Stimulated activated CD8-positive, alpha-beta memory T cell treated with anti-CD3 and anti-CD28 coated beads, Interleukin-15, amount 100 ng/mL, for 1 hour (primary cell): ENCODE measurements at places on chromosomes 6 and 20.

- no peak for DNase-seq
Measured at GRCh38 chr6:150030611-150031010, 5.3 kb upstream of the RAET1L start.

DNA sequence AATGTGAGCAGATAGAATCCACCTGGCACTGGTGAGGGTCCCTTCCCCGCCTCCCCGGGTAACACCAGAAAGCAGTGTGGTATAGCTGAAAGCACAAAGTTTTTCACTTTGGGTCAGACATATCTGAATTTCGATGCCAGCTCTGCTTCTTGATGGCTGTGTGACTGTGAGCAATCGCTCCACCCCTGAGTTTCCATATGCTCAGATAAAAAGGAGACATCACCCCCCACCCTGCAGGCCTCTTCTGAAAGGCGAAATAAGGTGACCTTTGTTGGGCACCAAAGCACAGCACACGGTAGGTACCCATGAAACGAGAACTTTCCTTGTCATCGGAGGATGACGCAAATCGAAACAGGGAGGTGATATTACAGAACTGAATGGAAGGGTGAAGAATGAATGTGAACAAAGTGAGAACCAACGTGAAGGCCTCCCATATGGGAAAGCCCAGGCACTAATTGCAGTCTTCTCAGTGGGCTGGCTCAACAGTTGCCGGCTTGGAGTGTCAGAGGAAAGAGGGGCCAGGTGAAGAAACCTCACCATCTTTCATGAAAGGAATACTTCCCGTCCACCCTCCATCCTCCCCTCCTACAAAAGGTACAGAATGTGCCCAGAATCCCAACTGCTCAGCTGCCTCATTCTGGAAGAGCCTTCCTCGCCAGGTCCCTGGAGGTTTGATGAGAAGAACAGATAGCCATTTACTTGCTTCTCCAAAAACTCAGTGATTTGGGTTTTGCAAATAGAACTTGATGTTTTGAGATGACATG, 61.8 kb downstream of the NFATC2 start:
- no peak for DNase-seq

DNA sequence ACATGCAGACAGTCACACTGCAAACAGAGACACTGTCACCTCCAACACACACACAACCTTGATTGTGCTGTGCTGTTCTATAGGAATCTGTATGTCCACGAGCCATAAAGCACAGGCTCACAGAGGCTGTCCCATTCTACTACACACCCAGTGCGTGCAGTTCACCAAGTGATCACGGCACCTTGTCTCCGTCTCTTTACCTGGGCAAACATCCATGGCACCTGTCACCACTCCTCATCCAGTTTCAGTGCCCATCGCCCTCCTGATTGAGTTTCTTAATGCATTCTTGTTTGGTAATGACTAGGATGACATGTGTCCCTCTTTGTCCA, 65.8 kb upstream of the STMND1 start:
- no peak for DNase-seq

DNA sequence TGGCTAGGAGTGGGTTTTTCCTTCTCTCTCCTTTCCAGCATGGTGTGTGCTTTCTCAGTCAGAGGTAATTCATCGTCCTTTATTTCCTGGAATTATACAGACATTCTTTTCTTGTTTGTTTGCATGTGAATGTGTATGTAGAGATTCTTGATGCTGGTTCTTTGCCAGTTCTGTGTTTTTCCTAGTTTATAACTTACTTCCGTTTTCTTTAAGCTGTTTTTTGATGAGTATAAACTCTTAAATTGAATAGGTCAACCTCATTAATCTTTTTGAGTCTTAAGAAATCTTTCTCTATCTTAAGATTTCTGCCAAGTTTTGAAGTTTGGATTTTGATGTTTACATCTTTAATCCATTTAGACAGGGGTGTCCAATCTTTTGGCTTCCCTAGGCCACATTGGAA, 38.7 kb downstream of the IGF2R start:
- no peak for DNase-seq

DNA sequence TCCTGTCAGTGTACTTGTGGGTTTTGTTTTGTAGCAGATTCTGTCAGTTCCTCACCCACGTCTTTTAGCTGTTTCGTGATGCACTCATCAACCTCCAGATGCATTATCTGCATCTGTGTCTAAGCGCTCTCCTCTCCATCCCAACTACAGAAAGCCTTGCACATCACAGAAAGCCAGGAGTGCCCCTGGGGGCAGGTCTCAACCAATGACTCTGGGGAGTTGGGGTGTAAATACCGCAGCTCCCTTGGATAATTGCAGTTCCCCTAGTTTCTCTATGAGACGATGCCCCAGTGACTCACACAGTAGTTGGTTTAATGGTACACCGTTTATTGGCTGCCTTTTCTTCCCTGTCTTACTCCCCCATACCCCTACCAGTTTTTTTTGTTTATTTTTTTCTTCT, 158.1 kb downstream of the SOX4 start:
- no peak for DNase-seq

- no peak for DNase-seq
Measured at GRCh38 chr6:79260772-79261171, 26.3 kb upstream of the HMGN3 start.

DNA sequence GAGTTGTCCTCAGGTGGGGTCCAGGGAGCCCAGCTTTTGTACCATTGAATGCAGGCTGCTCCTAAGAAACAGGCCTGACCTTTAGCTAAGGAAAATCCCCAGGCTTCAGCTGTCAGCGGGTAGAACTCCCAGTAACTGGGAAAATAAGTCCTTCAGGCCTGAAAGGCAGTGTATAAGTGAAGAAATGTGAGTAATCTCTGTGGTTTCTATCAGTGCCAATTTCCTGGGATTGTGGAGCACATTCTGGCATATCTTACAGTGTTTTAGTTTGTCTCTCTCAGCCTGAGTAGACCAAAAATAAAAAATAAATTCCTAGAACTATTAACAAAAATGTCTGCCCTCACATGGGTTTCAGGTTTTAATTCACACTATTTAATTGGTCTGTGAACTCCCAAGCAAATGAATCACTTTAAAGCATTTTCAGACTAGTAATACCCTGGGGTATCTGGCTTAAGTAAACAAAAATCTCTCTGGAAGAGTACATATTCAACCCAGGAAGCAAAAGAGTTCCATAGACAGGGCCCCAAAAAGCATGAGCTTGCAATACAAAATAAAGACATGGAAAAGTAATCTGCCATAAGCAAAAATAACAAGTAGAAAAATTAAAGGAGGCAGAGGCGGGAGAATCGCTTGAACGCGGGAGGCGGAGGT, 566.2 kb upstream of the NOX3 start:
- no peak for DNase-seq

GRCh38 chr20:29878777-29879442, 1378.6 kb upstream of the DEFB115 start:
- no peak for DNase-seq

DNA sequence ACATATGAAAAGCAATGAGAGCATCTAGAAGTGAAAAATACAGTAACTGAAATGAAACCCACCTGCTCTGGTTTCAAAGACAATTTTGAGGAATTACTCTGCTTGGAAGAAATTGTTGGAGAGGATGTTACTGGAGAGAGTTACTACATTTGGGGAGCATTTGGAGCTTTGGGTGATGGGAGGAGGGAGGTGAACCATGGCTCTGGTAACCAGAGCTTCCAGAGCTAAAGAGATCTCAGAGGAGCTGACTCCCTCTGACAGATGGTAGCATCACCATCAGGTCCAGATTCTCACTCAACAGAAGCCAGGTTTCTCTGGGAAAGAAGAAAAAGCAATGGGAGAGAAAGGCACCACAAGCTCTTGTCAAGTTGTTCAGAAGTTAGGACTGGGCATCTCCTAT, 42.2 kb upstream of the SMAP1 start:
- DNase-seq, result no peak

DNA sequence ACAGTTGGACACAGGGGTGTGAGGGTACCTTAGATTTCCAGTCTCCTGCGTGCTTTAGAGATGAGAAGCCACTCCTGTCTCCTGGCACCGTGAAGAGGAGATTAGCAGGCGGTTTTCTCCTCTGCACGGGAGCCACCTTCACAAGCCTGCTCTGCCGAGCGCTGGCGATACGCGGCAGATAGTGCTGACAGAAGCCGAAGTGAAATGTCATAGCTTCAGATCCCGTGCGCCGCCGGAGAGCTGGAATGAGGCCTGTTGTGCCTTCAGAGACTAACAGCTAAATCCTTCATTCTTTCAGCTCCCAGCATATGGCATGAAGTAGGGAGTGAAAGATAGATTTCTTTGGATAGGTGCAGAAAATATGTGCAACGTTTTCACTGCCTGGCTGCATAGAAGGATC, 371.0 kb downstream of the TAF4 start:
- no peak for DNase-seq

DNA sequence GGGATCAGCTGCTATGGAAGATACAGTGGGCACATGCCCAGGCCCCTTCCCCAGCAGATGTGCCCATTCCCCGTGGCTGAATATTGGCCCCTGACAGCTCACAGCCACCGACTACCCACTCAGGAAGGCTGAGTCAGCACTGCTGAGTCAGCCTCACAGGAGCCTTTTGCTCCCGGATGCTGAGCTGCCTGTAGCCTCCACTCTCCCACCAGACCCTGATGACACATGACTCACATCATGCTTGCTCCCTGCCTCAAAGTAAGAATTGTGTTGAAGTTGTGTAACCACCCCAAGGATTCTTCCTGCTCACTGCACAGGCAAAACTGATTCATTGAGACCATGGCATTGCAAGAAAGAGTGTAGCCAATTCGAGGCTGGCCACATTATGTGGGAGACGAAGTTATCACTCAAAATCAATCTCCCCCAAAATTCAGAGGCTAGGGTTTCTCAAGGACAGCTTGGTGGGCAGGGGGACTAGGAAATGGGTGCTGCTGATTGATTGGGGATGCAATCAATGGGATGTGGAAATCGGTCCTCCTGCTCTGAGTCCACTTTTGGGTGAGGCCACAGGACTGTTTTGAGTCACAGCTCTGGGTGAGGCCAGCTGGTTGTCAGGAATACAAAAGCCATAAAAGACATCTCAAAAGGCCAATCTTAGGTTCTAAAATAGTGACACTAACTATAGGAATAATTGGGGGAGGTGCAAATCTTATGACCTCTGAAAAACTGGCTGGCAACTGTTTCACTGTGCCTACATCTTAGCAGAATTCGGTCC, 556.6 kb upstream of the CDH4 start:
- no peak for DNase-seq

DNA sequence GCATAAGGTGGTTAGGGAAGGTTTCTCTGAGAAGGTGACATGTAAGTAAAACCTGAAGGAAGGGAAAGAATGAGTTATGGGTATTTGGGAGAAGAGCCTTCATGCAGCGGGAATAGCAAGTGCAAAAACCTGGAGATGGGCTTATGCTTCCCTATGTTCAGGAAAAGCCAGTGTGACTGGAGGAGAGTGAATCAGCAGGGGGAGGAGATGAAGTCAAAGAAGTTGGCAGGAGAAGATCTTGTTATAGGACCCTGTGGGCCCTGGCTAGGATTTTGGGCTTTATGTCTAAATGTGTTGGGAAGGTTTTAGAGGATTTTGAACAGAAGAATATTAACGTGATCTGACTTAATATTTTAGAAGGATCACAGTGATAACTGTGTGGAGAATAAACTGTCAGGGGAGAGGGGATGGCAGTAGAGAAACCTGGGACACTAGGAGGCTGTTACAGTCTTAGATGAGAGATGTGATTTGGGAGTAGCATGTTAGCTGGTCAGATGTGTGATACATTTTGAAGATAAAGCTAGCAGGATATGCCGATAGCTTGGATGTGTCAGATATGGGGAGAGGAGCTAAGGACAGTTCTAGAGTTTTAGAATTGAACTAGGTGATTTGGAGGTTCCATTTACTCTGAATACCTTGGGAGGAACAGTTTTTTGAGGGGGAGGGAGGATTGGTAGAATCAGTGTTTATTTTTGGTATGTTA, 41.0 kb downstream of the PHF3 start:
- no peak for DNase-seq

GRCh38 chr6:157089258-157089657, 234.1 kb downstream of the TMEM242 start:
- DNase-seq, result no peak

GRCh38 chr20:53020834-53021233, 48.7 kb downstream of the TSHZ2 start:
- DNase-seq, result no peak

DNA sequence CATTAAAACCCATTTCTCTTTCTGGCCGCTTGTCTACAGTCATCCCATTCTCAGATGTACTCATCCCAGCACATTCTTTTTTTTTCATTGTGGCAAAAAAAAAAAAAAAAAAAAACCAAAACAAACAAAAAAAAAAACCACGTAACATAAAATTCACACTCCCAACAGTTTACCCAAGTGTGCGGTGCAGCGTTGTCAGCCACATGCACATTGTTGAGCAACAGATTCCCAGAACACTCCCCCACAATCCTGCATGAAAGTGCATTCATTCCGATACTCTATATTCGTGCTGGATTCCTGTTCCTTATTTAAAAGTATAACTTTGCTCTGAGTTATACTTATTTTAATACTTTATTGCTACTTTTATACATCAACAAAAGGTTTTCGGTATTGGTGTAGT, 96.0 kb downstream of the SASH1 start:
- no peak for DNase-seq

DNA sequence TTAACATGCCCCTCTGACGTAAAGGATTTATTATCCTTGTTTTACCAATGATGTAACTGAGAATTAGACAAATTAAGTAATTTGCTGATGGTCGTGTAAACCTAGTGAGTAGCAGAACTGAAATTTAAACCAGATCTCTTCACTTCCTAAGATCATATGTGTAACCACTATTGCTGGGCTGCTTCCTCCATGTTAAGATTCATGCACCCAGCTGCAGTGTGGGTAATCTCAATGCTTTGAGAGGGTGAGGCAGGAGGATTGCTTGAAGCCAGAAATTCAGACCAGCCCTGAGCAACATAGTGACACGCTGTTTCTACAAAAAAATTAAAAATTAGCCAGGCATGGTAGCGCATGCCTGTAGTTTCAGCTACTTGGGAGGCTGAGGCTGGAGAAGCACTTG, 97.9 kb downstream of the L3MBTL3 start:
- DNase-seq, result no peak

DNA sequence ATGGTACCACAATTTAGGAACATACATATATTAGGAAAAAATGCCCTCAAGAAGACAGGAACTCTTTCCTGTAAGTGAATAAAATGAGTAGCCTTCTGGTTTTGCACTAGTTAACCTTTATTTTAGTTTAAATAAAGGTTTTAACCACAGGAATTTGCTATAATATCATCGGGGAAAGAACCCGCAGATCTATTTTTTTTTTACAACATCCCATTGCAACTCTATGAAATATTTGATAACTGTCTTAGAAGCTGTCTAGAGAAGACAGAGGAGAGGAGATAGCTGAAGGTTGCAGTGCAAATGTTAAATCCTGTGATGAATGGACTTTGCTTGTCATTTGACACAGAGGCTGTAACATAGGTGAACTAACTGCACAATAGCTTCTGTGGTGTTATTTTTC, 69.5 kb downstream of the TINAG start:
- DNase-seq, result no peak
